SJCRH30 (cell line): ENCODE measurements at places on chromosomes 12 and 14. TPM values are rescaled to one million over a fixed set of nuclear protein-coding genes. Genes with fewer than 3 reads are reported as not detected.

The GOLT1B gene
- total RNA-seq: 38.8 and 45.9 TPM in 2 replicates

- no peaks in the 10 kb centered on the region for H3K27me3 ChIP-seq
- no peaks in the 10 kb centered on the region for H3K36me3 ChIP-seq
- H3K4me3 ChIP-seq: peak overlapping the region; percentile 30
- peak; percentile 91 for DNase-seq
- peak overlapping the region; percentile 56 for H3K27ac ChIP-seq
- H3K4me1 ChIP-seq: peaks cover 15% of the 10 kb centered on the region
These were observed 18.2 kb upstream of the SUSD6 start for GRCh38 chr14:69593018-69593677.

The MNAT1 gene
- total RNA-seq: 103 and 129 TPM in 2 replicates

The OAS1 gene
- not detected in 2 replicates for total RNA-seq

The FGF23 gene
- total RNA-seq: 0.02 TPM in 1 of 2 replicates, not detected in the other

- no peaks in the 10 kb centered on the region for H3K4me1 ChIP-seq
- no peaks in the 10 kb centered on the region for H3K36me3 ChIP-seq
- no peak overlapping the region for H3K4me3 ChIP-seq
- H3K27me3 ChIP-seq: no peaks in the 10 kb centered on the region
These were observed 333.7 kb upstream of the OR4E1 start for GRCh38 chr14:22007363-22007762.

DNA sequence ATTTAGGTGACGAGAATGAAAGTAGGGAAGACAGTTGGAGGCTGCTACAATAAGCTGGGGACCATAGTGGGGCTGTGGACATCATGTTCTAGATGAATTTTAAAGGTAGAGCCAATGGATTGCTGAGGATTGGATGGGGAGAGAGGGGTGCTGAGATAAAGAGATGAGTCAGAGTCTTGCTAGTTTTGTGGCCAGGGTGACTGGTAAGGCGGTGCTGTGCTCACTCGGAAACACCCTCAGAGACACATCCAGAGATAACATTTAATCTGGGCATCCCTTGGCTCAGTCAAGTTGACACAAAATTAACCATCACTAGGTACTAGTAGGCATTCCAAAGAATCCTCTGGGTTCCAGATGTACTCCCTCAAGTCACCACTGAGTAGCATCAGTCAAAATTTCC lies 170.7 kb downstream of the ADCK1 start:
- H3K4me1 ChIP-seq: no peaks in the 10 kb centered on the region
- no peak overlapping the region for H3K4me3 ChIP-seq
- H3K27ac ChIP-seq: no peak overlapping the region

GRCh38 chr14:74670726-74671411 lies 42.0 kb downstream of the AREL1 start:
- H3K27ac ChIP-seq: no peak overlapping the region
- no peaks in the 10 kb centered on the region for H3K4me1 ChIP-seq
- no peak for DNase-seq

DNA sequence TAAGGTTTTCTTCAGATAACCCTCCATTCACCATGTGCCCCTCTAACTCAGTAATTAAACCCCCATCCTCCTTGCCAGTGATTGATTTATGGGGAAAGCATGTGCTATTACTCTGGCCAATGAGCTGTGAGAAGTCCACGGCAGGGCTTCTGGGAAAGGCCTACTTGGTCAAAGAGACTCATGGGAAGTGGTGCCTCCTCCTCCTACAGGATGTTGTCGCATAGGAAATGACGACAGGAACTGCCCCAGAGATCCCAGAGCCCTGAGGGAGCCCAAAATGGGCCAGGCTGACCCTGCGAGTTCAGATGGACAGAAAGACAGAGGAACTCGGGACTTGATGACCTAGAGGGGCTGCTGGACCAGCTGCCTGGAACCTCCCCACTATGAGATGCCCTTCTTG lies 938.1 kb upstream of the TMEM132C start:
- H3K27ac ChIP-seq: no peak overlapping the region
- H3K4me3 ChIP-seq: no peak overlapping the region
- no peak for DNase-seq
- H3K36me3 ChIP-seq: no peaks in the 10 kb centered on the region

GRCh38 chr14:89325299-89325883 lies 91.6 kb downstream of the FOXN3 start:
- peaks cover 4% of the 10 kb centered on the region for H3K36me3 ChIP-seq
- H3K4me1 ChIP-seq: peaks cover 2% of the 10 kb centered on the region; the same call in 1 of the 2 replicates
- H3K27ac ChIP-seq: no peak overlapping the region
- DNase-seq: no peak

The CCDC177 gene
- 0.06 and 0.25 TPM in 2 replicates for total RNA-seq

- no peaks in the 10 kb centered on the region for H3K27me3 ChIP-seq
- H3K27ac ChIP-seq: no peak overlapping the region
- H3K36me3 ChIP-seq: no peaks in the 10 kb centered on the region
- no peaks in the 10 kb centered on the region for H3K4me1 ChIP-seq
- peak; percentile 5 for DNase-seq
These were observed 79.7 kb downstream of the FUT8 start for GRCh38 chr14:65492266-65492665.

The TAS2R14 gene
- 1.4 and 2.8 TPM in 2 replicates for total RNA-seq

- no peak overlapping the region for H3K4me3 ChIP-seq
- no peaks in the 10 kb centered on the region for H3K27me3 ChIP-seq
- peaks cover 78% of the 10 kb centered on the region for H3K36me3 ChIP-seq
- DNase-seq: no peak
These were observed 8.8 kb downstream of the SPTSSA start for GRCh38 chr14:34453226-34453625.

DNA sequence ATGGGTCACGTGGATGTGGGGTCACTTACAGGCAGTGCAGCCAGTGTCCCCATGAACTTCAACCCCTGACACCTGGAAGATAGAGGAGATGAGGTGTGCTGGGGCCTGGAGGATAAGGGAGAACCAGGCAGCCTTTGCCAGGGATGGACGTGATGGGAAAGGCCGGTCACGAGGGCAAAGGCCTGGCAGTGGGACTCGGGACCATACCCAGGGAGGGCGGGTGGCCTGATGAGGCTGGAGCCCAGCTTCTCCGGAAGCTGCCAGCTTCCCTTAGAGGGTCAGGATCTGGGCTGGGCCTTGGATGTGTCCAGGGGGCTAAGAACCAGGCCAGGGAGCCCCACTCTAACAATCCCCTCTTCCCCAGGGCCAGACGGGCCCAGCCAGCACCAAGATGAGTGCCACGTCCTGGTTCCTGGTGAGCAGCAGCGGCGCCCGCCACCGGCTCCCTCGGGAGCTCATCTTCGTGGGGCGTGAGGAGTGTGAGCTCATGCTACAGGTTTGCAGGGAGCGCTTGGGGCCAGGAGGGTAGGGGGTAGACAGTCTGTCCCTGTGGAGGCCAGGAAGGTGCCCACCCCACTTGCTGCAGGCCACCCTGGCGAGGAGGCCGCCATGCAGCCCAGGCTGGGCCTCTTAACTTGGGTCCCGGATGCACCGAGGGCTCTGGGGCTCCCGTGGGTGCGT lies 3.1 kb downstream of the CEP170B start:
- no peaks in the 10 kb centered on the region for H3K36me3 ChIP-seq
- DNase-seq: no peak
- no peak overlapping the region for H3K4me3 ChIP-seq
- peaks cover 11% of the 10 kb centered on the region; the same call in 1 of the 2 replicates for H3K27me3 ChIP-seq

GRCh38 chr12:44968965-44969364 lies 81.9 kb downstream of the DBX2 start:
- H3K4me3 ChIP-seq: no peak overlapping the region
- DNase-seq: no peak
- no peaks in the 10 kb centered on the region for H3K4me1 ChIP-seq
- no peak overlapping the region for H3K27ac ChIP-seq

The LRTM2 gene
- not detected in 2 replicates for total RNA-seq

DNA sequence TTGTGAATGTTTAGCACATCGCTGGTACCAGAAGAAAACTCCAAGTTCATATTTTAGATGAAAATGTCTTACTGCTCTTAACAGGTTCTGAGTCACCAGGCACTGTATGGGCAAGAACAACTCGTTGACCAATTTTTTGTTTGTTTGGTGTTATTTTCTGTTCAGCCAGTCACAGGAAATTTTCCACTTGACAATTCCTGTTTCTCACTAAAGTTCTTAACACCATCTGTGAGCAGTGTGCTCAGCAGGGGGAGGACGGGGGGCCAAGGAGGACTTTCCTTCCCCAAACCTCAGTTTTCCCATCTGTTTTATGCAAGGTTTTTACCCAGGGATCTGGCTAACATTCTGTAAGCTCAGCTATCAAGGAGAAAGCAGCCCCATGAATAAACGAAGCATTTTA lies 3.0 kb downstream of the NUAK1 start:
- no peak for DNase-seq
- H3K27me3 ChIP-seq: no peaks in the 10 kb centered on the region
- 0 out of 2 replicates have a peak overlapping the region, but pooled peaks have one; percentile 4 for H3K27ac ChIP-seq
- H3K36me3 ChIP-seq: no peaks in the 10 kb centered on the region
- peaks cover 12% of the 10 kb centered on the region for H3K4me1 ChIP-seq
- no peak overlapping the region for H3K4me3 ChIP-seq

The ASCL1 gene
- not detected in 2 replicates for total RNA-seq

DNA sequence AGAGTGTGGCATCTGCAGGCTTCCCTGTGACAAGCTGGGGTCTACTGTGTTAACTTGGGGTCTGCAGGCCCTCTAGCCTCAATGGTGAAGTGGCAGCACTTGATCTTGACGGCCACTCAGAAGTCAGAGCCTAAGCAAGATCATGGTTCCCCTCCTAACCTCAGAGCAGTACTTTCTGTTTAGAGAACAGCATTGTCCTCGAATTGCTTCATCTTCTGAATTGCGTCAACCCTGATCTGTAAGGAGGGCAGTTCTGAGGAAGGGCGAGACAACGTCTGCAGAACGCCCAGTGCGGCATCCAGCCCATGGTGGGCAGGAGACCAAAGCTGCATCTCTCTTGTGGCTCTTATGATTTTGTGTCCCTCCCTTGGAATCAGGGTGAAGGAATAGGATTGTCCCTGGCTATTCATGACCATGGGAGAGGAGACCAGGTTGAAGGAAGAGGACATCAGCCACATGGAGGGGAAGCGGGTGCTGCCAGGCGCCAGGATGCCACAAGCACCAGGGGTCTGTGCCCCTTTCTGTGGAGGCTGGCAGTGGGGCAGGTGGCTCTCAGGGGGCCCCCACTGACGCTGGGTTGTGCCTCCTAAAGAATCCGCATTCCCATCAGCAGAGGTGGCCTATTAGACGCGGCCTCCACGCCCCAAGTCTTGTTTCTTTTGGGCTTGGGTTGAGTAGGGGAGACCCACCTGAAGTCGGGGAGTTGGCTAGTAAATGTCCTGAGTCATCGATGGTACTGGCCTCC lies 2.2 kb downstream of the SERPINA9 start:
- no peak for DNase-seq
- no peaks in the 10 kb centered on the region for H3K27me3 ChIP-seq
- no peaks in the 10 kb centered on the region for H3K4me1 ChIP-seq
- no peak overlapping the region for H3K4me3 ChIP-seq

- H3K36me3 ChIP-seq: no peaks in the 10 kb centered on the region
- no peak overlapping the region for H3K4me3 ChIP-seq
- H3K4me1 ChIP-seq: no peaks in the 10 kb centered on the region
- H3K27ac ChIP-seq: no peak overlapping the region
- no peak for DNase-seq
These were observed 83.1 kb downstream of the ANO6 start for GRCh38 chr12:45298721-45299692.

DNA sequence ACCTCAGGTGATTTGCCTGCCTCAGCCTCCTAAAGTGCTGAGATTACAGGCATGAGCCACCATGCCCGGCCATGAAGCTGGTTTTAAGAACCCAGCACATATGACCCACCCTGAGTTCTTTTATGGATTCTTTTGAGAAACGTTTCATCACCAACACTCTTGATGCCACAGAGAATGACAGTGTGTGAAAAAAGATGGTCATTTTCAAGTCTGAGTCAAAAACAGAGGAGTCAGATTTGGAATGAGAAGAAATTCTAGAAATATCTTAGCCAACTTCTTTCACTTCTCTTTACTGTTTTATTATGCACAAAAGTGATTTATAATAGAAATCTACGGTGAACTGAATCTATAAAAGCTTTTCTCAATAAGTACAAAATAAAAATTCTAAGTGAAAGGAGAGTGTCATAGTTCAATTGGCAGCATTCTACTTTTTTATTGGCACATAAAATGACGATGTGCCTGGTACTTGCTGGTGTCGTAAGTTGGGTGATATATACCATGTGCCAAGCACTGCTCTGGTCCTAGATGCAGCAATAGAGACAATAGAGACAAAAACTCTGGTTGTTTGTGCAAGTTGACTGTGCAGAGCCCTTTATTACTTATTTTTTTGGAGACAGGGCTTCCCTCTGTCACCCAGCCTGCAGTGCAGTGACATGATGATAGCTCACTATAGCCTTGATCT lies 33.9 kb downstream of the CCDC177 start:
- H3K27ac ChIP-seq: no peak overlapping the region
- H3K27me3 ChIP-seq: no peaks in the 10 kb centered on the region
- no peak overlapping the region for H3K4me3 ChIP-seq
- DNase-seq: no peak
- H3K4me1 ChIP-seq: no peaks in the 10 kb centered on the region

The HOTAIR gene
- 1.0 and 1.5 TPM in 2 replicates for total RNA-seq

The ZBTB39 gene
- 91.0 and 101 TPM in 2 replicates for total RNA-seq

DNA sequence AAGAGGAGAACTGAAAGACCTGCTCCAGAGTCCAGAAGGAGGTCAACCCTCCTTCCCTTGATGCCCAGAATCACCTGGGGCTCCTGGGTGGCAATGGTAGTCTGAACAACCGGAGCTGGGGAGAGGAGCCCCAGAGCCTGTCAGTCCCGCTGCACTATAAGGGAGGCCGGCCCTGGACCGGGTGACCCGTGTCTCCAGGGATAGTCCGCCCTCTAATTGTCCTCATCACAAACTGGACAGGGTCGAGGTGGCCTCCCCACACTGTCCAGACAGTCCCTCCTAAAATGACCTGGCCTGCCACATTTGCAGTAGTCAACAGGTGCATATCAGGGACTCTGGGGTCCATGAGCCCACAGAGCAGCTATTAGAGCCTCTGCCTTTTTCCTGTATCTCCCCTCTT lies 43.2 kb downstream of the HSD17B6 start:
- H3K27me3 ChIP-seq: no peaks in the 10 kb centered on the region
- H3K36me3 ChIP-seq: no peaks in the 10 kb centered on the region
- no peak overlapping the region for H3K27ac ChIP-seq
- no peak for DNase-seq
- H3K4me3 ChIP-seq: no peak overlapping the region

DNA sequence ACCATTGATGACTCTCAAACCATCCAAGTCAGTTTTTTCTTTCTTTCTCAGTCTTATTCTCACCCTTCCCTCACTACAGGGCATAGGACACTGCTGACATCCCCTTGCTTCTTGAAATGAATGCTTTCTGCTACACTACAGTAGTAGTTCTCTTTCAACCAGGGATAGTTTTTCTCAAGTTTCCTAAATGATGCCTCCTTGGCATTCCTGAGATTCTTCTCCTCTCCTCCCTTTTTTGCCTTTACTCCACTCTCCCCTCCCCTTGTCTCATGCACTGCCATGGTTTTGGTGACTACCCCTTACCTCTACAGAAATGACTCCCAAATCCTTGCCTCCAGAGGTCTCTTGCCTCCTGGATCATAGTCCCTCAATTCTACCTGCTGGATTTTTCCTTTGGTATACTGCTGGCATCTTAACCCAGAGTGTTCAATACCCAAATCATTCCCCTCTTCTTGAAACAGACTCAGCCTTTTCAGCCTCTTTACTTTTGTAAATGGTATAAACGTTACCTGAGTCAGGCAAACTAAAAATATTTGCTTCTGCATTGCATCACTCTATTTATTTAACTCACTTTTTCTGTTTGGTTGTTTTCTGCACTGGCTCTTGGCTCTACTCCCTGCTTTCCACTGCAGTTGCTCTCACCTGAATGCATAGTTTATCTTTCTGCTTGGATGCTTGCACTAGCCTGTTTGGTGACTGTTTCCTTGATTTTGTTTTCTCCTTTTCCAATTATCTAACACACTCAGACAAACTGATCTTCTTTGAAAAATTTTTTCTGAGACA lies 211.6 kb upstream of the IGF1 start:
- no peak overlapping the region for H3K27ac ChIP-seq
- DNase-seq: no peak
- no peaks in the 10 kb centered on the region for H3K27me3 ChIP-seq
- no peaks in the 10 kb centered on the region for H3K4me1 ChIP-seq
- H3K4me3 ChIP-seq: no peak overlapping the region
